ENCODE measurements at places on chromosomes 1 and 21. TPM values are rescaled to one million over a fixed set of nuclear protein-coding genes. Genes with fewer than 3 reads are reported as not detected.

GRCh38 chr1:245986404-245987218, 520.5 kb downstream of the SMYD3 start:
- DNase-seq, result peak; percentile 50

GRCh38 chr1:2236695-2237677, 8.9 kb downstream of the SKI start:
- DNase-seq, result no peak

DNA sequence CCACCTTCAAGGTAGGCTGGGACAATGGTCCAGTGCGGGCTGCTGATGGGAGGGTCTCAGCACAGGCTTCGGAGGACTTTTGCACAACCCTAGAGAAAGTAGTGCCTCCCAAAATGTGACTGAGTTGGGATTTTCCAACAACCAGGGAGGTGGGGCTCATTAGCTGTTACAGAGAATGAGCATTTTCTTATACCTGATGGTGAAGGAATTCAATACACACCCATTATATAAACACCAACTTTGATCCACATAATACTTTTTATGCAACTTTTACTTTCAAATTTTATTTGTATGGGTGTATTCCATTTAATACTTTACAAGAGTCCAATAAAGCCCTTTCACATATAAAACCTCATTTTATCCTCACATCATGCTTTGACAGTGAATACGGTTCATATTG, 31.3 kb upstream of the RNF186 start:
- no peak for DNase-seq

- no peak for DNase-seq
Measured at GRCh38 chr21:46323227-46323709, 402 bp downstream of the C21orf58 start.

- peak; percentile 66 for DNase-seq
Measured at GRCh38 chr1:236523704-236524141, at the start of gene LGALS8. Gene LGALS8, plus strand, starts transcription at chr1:236523982. Its CDS starts 2,089 bp downstream, at chr1:236526071.

The MR1 gene
- total RNA-seq, result 11.8 TPM

The RSPH1 gene
- not detected for total RNA-seq

Data from H4 (cell line).